NCI-H510A (cell line): ENCODE measurements at places on chromosomes 6 and 20.

- no peak for DNase-seq
These were observed 110.6 kb downstream of the SYNDIG1 start for GRCh38 chr20:24580006-24580405.

- DNase-seq, result no peak
These were observed 3.1 kb downstream of the HLA-C start for GRCh38 chr6:31268836-31269235.

GRCh38 chr6:160979061-160979708, 12.4 kb upstream of the MAP3K4 start:
- no peak for DNase-seq

DNA sequence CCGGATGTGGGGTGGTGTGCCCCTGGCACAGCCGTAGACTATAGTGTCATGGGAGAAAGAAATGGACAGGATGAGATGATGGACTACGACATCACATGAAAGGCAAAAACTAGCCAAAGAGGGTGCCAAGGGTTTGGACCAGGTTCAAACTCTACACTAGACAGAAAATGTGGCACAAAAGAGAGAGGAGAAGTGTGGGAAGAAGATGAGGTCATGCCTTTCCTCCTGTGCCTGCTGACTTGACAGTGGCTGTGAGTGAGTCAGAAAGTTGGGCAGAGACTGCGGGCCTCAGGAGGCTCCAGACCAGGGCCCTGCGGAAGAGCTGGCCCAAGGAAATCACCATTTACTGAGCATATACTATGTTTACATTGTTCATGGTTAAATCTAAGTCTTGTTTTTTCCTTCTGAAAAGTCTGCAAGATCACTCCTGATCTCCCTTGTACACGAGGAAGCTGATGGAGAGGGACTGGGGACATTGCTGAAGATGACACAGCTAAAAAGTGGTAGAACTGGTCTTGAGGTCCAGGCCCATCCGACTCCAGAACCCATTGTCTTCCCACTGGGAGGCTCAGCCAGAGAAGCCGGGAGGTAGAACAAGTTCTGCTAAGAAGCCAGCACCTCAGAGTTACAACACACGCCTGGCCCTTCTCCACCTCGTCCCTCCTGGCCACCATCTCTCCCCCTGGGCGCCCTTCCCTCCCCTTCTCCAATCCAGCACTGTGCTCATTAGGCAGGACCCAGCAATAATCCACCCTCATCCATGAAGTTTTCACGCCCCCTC, 35.6 kb downstream of the CNKSR3 start:
- DNase-seq, result no peak
